Dorsolateral prefrontal cortex (tissue), 122 donors: ENCODE measurements at places on chromosomes 6 and 20. TPM values are rescaled to one million over a fixed set of nuclear protein-coding genes. Genes with fewer than 3 reads are reported as not detected.

CBLN4 gene
- 14.2 TPM for total RNA-seq

NKAIN2 gene
- 39.9 TPM for total RNA-seq

IL17A gene
- not detected for total RNA-seq

COL19A1 gene
- total RNA-seq: 7.7 TPM

C6orf15 gene
- total RNA-seq: not detected

MYCT1 gene
- total RNA-seq: 6.0 TPM
